ENCODE measurements at places on chromosomes 11 and 22. TPM values are rescaled to one million over a fixed set of nuclear protein-coding genes. Genes with fewer than 3 reads are reported as not detected.

DNA sequence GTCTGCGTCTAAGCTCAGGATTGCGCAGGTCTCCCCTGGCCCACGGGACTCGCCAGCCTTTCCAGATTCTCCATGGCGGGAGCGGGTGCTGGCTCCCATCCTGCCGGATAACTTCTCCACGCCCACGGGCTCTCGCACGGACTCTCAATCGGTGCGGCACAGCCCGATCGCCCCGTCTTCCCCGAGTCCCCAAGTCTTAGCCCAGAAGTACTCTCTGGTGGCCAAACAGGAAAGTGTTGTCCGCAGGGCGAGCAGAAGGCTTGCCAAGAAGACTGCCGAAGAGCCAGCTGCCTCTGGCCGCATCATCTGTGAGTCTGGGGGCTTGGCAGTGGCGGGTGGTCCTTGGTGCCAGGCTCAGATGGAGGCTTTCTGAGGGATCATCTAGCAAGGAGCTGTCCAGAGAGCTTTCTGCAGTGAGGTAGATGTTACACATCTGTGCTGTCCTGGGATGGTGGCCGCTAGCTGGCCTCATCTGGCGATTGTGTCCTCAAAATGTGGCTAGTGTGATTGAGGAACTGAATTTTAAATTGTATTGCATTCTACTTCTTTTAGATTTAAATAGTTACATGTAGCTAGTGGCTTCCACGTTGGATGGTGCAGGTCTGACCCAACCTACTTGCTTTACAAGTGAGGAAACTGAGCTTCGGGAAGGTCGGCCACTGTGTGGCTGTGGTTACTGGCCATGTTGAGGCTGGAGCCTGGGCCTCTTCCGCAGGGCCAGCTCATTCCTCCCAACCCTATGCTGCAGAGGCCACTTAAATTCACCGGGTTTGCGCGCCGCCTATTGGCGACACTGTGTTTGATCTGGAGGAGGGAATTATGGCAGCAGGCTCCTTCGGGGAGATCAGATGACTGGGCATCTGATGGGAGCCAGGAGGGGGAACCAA lies 6.7 kb downstream of the INCENP start:
- DNase-seq = peak; percentile 35

DNA sequence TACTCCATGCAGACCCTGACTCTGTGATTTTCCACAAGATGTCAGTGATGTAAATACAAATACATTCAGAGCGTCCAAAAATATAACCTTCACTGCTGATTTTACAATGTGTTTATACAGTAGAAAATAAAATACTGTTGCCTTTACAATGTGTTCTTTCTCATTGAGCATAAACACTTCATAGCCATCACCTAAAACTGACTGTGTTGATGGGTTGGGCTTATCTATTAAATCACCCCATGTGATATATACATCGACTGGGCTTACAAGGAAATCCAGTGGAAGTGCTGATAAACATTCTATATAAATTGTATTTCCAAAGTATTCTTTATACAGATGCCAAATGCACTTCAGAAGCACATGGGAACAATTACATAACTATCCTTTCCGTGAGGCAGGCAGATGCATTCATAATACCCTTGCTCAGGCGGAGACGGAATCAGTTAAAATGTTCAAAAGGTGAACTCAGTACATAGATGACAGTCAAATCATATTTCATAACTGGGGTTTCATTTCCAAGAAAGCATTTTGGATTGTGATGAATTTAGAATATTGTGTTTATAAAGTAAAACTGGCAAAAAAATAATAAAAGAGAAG lies 27.7 kb downstream of the DDI1 start:
- no peak for DNase-seq

- DNase-seq = peak; percentile 96
Observed at GRCh38 chr11:18720808-18721560, 5.0 kb downstream of the IGSF22 start.

DNA sequence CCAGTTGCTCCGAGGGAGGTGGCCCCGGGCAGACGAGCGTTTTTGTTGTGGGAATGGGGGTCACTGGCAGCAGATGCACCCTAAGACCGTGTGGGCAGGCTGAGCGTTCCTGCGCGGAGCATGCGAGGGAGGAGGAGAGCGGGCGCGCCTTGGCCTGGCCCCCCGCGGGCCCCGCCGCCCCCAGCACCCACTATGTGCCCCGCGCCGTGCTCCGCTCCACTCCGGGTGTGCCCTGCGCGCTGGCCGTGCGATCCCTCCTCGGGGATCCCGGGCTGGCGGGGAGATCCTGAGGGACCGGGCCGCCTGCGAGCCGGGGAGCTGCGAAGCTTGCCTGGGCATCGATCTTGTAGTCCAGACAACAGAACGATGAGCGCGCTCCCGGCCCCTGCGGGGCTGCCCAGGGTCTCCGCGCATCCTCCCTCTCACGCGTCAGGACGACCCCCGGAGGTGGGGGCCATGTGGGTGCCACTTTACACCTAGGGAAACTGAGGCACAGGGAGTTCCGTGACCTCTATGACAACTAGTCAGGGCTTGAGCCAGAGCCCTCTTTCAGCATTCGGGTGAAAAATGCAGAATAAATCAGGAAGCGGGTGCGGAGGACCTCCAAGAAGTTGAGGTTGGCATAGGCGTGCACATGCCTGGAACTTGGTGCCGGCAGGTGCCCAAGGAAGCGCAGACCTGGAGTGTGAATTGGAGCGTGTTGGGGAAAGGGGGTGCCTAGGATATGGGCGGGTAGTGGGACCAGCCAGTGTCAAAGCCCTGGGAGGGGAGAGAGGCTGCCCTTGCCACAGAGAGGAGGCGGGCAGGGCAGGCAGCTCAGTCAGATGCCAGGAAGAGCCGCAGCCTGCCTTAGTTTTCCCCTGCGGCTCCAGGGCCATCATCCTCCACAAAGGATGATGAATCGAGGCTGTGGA lies 1.3 kb upstream of the KMT5B start:
- DNase-seq = peak; percentile 34

DNA sequence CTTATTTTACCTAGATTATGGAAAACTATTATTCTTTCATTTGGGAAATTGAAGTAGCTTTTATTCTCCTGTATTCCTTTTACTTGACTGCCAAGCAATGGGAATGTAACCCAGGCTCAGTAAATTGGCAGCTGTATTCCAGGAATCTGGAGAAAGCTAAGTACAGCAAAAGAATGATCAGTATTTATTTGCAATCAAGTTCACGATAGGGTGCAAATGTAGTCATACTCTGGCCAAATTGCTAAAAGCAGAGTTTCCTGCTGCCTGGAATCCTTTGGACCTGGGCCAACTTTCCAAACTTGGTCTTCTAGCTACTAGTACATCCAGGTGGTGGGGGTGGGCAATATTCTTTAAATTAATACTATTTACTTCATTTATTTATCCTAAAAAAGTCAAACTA lies 286.0 kb upstream of the CTSC start:
- DNase-seq = no peak

DNA sequence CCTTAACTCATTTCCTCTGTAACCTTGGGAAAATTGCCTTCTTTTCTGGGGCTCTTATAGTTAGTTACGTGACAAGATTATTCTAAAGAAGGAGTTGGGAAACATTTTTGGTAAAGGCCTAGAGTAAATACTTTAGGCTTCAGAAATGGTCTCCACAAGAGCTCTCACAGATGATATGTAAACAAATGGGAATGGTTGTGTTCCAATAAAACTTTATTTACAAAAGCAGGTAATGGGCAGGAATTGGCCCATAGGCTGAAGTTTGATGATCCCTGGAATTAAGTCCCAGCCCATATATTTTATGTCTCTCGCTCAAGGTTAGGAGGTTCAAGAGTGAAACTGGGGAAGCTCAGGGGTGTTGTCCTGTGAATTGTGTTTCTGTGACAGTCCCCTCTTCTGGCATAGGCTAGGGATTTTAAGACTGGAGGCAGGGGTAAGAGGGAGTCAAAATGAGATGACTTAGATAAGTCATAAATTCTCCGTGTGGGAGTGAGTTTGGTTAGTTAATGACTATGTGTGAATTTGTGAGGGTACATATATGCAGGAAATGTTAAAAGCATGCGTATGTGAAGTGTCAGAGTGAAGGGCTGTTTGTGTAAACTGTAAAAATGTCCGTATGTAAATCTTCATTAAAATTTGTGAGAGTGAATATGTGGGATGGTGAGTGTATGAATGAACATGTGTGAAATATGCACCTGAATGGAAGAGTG lies 7.4 kb upstream of the OR52B4 start:
- no peak for DNase-seq

GRCh38 chr22:17243524-17243923 lies 24.3 kb upstream of the ADA2 start:
- DNase-seq = no peak

- DNase-seq = no peak
Observed at GRCh38 chr11:95095858-95096587, 6.4 kb downstream of the ENDOD1 start.

DNA sequence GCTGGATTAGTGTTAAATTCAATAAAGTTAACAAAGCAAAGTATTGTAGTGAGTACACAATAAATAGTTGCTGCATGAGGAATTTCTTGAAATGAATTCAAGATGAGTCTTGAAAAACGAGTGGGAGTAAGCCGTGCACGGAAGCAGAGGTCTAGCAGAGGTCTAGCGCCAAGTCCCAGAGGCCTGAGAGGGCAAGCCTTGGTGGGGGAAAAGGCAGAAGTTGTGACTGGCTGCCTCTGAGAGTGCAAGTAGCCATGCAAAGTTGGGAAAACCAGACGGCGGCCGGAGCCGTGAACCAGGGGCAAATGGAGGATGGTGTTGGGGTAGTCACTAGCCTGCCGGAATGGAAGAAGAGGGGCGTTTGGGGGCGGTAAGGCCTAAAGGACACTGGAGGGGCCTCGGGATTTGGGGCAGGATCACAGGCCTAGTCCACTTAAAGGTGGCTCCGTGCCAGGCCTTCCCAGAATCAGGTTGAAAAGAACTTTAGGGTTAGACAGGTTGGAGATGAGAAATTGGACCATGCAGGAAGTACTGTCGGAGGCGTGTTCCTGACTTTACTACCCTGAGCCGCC lies 379 bp upstream of the SLC3A2 start:
- no peak for DNase-seq

- no peak for DNase-seq
Observed at GRCh38 chr11:3174387-3174786, 9.3 kb upstream of the OSBPL5 start.

- DNase-seq = no peak
Observed at GRCh38 chr11:111253131-111253530, 7.6 kb downstream of the POU2AF2 start.

DNA sequence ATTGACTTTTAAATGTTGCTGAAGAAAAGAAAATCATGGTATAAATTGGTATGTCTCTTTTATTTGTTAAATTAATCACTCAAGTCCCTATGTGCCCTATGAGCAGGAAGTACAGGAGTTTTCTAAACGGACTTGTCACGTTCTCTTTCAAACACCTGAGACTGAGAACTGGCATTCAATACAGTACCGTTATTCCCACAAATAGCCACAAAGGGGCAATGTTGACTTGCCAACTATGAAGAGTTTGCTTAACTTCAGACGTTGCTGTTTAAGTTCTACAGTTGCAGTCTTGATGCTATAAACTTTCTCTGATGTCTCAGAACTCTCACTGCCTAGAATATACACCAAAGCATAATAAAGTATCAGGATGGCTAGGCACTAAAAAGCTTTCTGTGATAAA lies 7.6 kb downstream of the OR56A1 start:
- peak; percentile 14 for DNase-seq

DNA sequence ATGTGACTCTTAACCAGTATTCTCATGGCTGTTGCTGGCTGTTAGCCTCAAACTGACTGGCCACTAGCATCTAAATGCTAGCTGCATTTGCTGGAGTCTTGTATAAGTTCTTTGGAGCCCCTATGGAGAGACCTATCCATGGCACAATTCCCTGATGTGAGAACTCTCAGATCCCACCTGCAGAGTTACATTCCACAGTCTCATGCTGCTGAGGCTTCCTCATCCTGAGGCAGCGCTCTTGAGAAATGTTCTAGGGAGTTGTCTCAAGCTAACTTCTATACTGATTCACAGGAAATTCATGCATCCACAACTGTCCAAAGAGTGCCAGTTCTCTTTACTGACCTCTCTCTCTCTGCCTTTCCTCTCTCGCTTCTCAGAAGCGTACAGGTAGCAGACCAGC lies 218.0 kb upstream of the PITPNB start:
- no peak for DNase-seq

OR51B2 gene
- total RNA-seq = not detected

THAP12 gene
- total RNA-seq = 39.3 TPM

HINFP gene
- total RNA-seq = 29.1 TPM

CYP2D6 gene
- 3.2 TPM for total RNA-seq

CRYBA4 gene
- total RNA-seq = 0.41 TPM

Data from kidney (tissue), 22 donors.